PC-3 (cell line): ENCODE measurements at places on chromosomes 5 and 9. TPM values are rescaled to one million over a fixed set of nuclear protein-coding genes. Genes with fewer than 3 reads are reported as not detected.

Gene ST8SIA4
- 0.63 and 0.91 TPM in 2 replicates for total RNA-seq

Gene INSL4
- not detected in 2 replicates for total RNA-seq

- DNase-seq, result no peak
These were observed 310.7 kb downstream of the ASTN2 start for GRCh38 chr9:117104206-117104605.

DNA sequence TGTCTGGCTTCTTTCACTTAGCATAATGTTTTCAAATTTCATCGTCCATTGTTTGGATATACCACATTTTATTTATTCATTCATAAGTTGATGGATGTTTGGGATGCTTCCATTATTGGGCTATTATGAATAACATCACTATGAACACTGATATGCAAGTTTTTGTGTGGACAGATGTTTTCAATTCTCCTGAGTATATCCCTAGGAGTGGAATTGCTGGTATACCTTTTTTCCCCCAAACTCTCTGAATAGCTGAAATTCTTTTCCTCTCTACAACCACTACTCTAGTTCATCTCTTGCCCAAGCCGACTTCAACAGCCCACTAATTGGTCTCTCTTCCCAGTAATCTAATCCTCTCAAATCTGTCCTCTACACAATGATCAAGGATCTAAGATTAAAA, 4.7 kb upstream of the ZFR start:
- DNase-seq, result no peak

DNA sequence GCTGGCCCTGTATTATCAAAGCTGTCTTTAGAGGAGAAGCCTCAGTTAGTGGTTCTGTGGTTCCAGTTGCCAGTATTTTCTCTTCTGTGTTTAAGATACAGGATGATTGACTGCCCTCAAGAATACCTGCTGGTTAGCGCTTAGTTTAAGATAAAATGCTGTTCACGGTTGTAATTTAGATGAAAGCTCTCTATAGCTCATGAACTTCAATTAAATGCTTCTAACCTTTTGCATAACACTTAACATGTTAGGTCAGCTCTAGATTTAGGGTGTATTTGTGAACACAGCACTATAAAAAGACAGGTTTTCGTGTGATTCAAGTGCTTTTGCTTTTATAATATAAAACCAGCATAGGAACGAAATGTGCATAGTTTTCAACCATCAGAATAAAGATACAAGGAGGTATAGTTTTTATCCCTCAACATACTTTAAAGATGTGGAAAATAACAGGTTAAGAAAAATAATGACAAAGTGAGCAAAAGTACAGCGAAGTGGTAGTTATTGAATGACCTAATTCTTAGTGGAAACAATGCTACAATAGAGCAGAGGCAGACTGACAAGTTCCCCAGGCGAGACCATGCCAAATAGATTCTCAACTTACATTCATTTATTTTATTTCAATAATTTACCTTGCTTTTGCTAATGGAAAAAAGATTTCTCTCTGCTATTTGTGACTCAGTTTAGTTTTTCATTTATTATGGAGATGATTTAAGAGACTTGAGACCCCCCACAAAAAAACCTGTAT, 602.6 kb upstream of the DMAC1 start:
- no peak for DNase-seq

GRCh38 chr5:180294913-180295555, 3.2 kb upstream of the MAPK9 start:
- no peak for DNase-seq

DNA sequence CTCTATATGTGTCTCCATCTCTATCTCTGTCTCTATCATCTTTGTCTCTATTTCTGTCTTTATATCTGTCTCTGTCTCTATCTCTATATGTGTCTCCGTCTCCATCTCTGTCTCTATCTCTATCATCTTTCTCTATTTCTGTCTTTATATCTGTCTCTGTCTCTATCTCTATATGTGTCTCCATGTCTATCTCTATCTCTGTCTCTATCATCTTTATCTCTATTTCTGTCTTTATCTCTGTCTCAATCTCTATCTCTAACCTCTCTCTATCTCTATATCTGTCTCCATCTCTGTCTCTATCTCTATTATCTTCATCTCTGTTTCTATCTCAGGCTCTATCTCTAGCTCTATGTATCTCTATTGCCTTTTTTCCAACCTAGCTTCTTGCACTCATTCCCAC, 37.0 kb downstream of the IRX4 start:
- DNase-seq, result no peak

- peak; percentile 69 for DNase-seq
These were observed 1.8 kb downstream of the MARCHF6 start for GRCh38 chr5:10355071-10355889.

DNA sequence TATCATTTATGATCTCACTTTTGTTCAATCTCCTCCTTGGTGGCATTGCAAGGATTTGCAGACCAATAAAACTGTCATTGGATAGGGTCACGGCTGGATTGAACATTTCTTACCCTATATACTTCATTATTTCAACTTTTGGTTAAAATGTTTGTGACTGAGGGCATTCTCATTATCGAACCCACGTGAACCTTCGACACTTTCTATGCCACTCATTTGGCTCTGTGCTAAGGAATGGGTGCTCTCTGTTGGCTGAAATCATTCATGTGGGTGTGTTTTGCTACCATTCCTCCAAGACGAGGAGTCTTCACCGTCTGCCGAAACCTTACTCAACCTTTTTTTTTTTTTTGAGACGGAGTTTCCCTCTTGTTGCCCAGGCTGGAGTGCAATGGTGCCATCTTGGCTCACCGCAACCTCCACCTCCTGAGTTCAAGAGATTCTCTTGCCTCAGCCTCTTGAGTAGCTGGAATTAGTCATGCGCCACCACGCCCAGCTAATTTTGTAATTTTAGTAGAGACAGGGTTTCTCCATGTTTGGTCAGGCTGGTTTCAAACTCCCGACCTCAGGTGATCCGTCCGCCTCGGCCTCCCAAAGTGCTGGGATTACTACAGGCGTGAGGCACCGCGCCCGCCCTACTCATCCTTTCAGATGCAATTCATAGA, 62.5 kb downstream of the CSNK1A1 start:
- DNase-seq, result peak; percentile 43

DNA sequence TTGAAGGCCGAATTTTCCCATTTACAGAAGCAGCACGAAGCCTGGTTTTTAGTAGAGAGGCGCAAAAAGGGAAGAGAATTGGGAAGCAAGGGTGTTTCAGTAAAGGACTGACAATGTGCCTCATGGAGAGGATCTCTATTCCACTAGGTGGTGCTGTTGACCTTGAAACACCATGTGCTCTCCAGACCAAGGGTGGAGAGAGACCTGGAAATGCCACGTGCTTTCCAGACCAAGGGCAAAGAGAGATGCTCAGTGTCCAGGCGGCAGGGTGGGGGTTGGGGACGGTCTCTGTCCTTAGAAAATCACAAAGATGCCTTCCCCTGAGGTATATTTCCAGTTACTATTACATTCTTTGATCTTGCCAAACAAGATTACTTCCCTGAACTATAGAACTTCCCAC, 425.3 kb downstream of the CSNK1G3 start:
- DNase-seq, result peak; percentile 72
